ENCODE measurements at places on chromosomes 12 and 14.

GRCh38 chr12:124833693-124834122, 30.0 kb downstream of the SCARB1 start:
- peak; percentile 62 for DNase-seq

- DNase-seq, result no peak
Observed at GRCh38 chr14:72704502-72704901, 189.4 kb downstream of the DPF3 start.

DNA sequence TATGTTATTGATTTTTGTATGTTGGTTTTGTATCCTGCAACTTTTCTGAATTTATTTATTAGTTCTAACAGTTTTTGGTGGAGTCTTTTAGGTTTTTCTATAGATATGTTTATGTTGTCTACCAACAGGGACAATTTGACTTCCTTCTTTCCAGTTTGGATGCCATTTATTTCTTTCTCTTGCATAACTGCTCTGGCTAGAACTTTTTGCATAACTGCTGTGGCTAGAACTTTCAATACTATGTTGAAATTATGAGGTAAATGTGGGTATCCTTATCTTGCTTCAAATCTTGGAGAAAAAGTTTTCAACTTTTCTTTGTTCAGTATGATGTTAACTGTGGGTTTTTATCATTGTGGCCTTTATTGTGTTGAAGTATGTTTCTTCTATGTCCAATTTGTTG, 39.9 kb upstream of the PLBD1 start:
- DNase-seq, result no peak

DNA sequence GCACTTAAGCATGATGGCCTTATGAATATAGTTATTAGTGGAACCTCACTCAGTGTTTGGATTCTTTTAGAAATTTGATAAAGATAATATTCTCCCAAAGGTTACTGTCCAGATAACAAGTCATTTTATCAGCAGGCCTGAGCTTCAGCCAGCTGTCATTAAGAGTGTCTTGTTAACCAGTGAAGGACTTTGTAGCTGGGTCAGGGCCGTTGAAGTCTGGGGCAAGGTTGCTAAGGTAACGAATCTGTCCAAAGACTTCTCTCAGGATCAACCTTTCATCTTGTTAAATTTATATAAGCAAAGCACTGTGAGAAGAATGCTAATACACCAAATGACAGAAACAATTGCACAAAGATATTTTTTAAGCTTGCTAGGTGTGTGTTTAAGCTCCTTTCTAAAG, 271.3 kb upstream of the TMPO start:
- no peak for DNase-seq

DNA sequence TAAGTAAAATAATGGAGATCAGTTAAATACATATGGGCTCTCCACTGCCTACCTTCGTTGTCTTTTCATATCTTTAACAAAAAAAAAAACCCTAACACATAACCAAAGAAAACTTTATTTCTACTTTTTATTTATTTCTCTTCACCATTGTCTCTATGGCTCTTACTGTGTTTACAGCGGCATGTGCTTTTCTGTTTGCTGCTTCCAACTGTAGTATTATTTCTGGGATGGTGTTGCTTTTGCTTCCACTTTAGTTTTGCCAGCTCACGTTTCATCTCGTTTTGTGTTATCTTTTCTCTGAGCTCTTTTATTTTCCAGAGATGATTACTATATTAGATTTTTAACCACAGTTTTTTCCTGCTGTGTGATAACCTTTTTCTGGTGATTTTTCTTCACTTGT, 46.1 kb downstream of the KTN1 start:
- DNase-seq, result no peak

DNA sequence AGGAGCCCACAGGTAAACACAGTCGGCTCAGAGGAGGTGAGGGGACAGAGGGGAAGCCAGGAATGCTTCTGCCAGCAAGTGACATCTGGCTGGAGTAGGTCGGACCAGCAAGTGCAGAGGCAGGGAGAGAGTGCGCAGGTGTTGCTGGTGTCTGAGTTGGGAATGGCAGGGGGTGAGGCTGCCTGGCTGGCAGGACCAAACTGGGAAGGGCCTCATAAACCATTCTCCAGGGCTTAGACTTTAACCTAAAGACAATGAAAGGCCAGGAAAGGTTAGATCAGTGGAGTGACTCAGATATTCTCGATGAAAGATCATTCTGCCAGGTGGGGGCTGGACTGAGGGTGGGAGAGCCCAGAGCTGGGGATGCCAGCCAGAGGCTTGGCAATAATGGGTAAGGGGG, 66.4 kb downstream of the ITPK1 start:
- no peak for DNase-seq

Data from NCI-H2107 (cell line).